ENCODE measurements at places on chromosomes 2 and 18.

- no peak for DNase-seq
Observed at GRCh38 chr2:135169900-135170753, 118.0 kb downstream of the RAB3GAP1 start.

DNA sequence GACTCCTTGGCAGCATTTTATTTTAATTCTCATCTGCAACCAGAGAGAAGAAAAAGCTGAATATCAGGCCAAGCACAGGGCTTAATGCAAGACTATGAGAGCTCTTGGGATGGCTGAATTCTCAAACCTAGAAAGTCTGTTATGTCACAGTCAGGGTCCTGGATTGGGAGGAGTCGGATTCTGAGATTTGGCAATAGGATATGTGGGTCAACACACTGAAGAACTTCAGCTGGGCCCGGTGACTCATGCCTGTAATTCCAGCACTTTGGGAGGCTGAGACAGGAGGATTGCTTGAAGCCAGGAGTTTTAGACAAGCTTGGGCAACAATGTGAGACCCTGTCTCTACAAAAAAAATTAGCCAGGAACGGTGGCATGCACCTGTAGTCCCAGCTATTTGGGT is 102.4 kb downstream of the COL3A1 start:
- DNase-seq = no peak

DNA sequence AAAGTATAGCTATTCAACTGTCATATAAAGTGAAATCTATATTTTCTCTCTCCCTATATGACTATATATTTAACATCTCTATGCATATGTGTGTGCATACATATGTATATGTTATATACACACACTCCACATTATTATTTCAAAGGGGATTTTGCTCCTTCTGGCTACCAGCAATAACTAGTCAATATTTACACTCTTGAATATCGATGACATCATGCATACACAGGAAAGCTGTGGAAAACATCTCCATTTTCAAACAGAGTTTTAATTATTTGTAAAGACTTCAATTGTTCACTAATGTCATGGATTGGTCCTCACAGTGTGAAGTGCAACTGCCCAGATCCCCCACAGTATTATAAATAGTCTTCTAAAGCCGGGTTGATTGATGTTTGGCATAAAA is 195.9 kb upstream of the TCF4 start:
- no peak for DNase-seq

- DNase-seq = peak; percentile 75
Observed at GRCh38 chr2:13015532-13016320, 299.0 kb downstream of the TRIB2 start.

DNA sequence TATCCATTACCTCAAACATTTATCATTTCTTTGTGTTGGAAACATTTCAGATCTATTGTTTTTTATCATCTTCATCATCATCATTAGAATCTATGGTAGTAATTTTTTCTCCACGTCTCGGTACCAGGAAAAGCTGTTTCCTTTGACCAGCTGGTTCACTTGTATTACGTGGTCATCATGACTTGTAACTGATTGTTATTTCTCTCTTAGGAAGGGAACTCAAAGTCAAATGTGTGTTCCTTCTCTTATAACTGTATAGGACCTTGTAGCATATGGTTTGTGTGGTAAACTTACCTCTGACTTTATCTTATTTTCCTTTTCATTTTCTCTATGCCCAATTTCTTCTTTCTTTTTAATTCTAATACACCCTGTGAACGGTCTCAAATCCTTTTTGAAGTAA is 16.5 kb downstream of the NCOA1 start:
- no peak for DNase-seq
